Gastrocnemius medialis (tissue), 4 donors: ENCODE measurements at places on chromosomes 16 and 17. TPM values are rescaled to one million over a fixed set of nuclear protein-coding genes. Genes with fewer than 3 reads are reported as not detected.

DNA sequence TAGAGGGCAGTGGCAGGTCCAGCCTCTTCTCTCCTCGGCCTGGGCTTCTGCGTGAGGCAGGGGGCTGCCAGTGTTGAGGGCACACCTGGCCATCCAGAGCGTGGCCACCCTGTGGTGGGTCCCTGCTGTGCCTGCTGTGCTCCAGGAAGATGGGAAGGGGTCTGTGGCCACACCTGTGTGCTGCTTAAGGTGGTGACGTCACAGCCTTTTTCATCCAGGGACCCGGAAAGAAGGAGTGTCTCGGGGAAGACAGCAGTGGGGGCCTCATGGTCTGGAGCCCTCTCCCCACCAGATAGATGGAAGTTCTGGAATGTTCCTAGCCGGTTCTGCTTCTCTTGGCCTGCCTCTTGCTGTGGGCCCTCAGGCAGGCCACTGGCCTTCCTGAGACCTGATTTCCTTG, 36.5 kb downstream of the ACTG1 start:
- H3K4me1 ChIP-seq, result peaks cover 9% of the 10 kb centered on the region
- H3K27me3 ChIP-seq, result no peaks in the 10 kb centered on the region
- no peaks in the 10 kb centered on the region for H3K36me3 ChIP-seq
- DNase-seq, result no peak
- H3K27ac ChIP-seq, result no peak overlapping the region

- DNase-seq, result peak; percentile 24
- peaks cover 15% of the 10 kb centered on the region for H3K4me1 ChIP-seq
- H3K4me3 ChIP-seq, result no peak overlapping the region
- H3K27me3 ChIP-seq, result no peaks in the 10 kb centered on the region
- H3K27ac ChIP-seq, result peak overlapping the region; percentile 58
Observed at GRCh38 chr17:37410357-37410756, 3.7 kb downstream of the TADA2A start.

DNA sequence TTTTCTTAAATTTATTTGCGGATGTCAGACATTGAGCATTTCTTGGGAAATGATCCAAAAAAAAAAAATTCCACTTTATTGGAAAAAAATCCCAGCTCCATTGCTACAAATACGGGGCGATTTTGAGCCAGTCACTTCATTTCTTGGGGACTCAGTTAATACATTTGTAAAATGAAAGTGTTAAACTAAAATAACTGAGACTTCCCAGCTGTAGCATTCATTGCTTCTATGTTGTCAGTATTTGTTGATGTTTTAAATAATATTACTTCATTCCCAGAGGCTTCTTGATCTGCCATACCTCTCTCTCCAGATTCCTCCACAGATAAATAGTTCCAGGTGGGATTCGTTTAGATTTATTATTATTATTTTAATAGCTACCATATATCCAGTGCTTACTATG, 77.1 kb upstream of the HS3ST3A1 start:
- H3K27me3 ChIP-seq, result no peaks in the 10 kb centered on the region
- no peak overlapping the region for H3K4me3 ChIP-seq
- H3K27ac ChIP-seq, result no peak overlapping the region
- no peaks in the 10 kb centered on the region for H3K36me3 ChIP-seq
- no peak for DNase-seq
- no peaks in the 10 kb centered on the region for H3K4me1 ChIP-seq

DNA sequence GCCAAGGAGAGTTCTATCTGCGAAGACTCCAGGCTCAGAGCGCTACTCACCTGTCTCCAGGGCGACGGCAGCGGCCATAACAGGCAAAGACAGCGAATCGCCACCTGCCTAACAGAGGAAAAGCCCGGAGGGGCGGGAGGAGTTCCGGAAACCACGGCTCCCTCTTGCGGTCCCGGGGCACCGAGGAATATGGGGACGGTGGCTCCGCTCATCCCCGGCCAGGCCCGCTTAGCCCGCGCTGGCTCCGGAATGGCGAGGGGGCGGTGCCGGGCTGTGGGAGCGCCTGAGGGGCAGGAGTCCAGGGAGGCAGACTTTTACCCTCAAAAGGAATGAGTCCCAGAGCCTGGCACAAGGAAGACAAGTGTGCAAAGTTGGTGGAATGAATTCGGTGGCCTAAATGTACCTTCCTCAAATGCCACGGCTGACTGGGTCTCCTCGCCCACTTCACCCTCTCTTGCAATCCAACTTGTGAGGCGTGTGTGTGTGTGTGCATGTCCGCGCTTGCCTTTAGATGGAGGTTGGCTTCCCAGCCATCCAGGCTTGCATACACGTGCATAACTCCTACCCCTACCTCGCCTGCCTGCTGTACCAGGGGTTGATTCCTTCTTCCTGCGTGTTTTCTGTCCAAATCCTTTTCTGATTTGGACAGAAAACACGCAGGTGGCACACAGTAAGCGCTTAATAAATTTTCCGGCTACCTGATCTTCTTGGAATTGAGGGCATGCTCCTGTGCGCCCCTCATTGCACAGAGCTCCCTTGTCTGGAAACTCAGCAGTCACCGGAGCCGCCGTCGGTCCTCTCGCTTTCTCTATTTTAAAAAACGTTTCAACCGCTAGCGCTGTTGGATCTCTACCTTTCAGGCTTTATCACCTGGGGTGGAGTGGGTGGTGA, 3.5 kb downstream of the C17orf100 start:
- H3K36me3 ChIP-seq, result peaks cover 2% of the 10 kb centered on the region
- H3K4me1 ChIP-seq, result peaks cover 26% of the 10 kb centered on the region
- DNase-seq, result no peak
- no peak overlapping the region for H3K27ac ChIP-seq
- no peak overlapping the region for H3K4me3 ChIP-seq

DNA sequence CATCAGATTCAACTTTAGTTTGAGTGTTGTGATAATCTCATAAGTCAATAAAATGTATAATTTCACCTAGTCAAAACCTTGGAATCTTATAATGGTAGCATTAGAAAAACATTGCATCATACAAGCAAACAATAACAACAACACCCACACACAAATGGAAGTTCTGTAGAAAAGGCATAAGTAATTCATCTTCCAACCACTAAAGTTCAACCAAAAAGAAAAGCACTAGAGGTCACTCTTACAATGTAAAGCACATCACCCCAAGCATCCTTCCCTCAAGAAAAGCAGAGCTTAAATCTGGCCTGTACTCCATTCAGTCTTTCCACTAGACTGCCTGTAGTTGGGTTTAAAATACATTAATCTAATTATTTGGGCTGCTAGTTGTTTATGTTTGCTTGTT, 1.8 kb downstream of the CNTNAP4 start:
- no peaks in the 10 kb centered on the region for H3K36me3 ChIP-seq
- DNase-seq, result no peak
- no peak overlapping the region for H3K4me3 ChIP-seq
- H3K27ac ChIP-seq, result no peak overlapping the region
- H3K27me3 ChIP-seq, result no peaks in the 10 kb centered on the region
- H3K4me1 ChIP-seq, result no peaks in the 10 kb centered on the region

DNA sequence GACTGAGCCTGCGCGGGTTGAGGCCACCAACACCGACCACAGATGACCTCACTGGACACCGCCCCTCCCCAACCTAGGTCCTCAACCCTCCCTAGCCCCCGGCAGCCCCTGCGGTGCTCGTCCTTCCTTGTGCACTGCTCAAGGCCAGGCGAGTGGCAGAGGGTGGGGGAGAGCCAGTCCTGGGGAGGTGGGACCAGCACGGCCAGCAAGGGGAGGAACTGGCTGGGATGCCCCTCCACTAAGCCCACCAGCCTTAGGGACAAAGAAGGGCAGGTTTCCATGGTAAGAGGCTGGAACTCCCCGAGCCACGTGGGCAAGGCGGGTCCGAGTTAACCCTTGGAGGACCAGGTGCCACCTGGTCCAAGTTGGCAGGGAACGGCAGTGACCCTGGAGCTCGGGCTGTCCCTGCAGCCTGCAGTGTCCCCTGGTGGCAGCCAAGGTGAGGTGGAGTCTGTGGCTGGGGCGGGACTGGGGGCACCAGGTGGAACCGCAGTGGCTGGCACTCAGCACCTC, 9.2 kb downstream of the FSCN2 start:
- peaks cover 14% of the 10 kb centered on the region for H3K4me1 ChIP-seq
- no peak overlapping the region for H3K4me3 ChIP-seq
- no peak overlapping the region for H3K27ac ChIP-seq
- H3K27me3 ChIP-seq, result peaks cover 35% of the 10 kb centered on the region

- H3K4me3 ChIP-seq, result no peak overlapping the region
- H3K4me1 ChIP-seq, result peaks cover 90% of the 10 kb centered on the region
- H3K27me3 ChIP-seq, result no peaks in the 10 kb centered on the region
- H3K27ac ChIP-seq, result peak overlapping the region; percentile 98
Observed at GRCh38 chr17:42413464-42414040, 9.5 kb downstream of the CAVIN1 start.

DNA sequence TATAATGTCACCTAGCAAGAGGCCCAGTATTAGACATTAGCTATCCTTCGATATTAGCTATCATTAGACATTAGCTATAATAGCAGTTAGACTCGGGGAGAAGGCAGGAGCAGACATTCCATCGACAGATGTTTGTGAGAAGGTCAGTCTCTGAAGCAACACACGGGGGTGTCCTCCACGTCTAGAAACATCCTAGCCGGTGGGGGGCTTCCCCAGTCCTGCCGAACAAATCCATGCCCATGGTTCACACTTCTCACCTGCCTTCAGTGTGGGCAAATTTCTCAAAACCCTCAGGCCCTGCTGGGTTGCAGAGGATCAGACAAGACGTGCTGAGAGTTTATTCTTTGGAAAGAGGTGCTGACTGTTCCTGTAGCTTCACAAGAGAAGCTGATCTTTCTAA, 151.1 kb downstream of the IRF8 start:
- no peaks in the 10 kb centered on the region for H3K36me3 ChIP-seq
- no peak overlapping the region for H3K27ac ChIP-seq
- H3K27me3 ChIP-seq, result peaks cover 14% of the 10 kb centered on the region
- no peaks in the 10 kb centered on the region for H3K4me1 ChIP-seq

GRCh38 chr16:24701521-24701951, 27.9 kb upstream of the TNRC6A start:
- H3K4me1 ChIP-seq, result peaks cover 16% of the 10 kb centered on the region
- peak; percentile 32 for DNase-seq
- peak overlapping the region; percentile 92 for H3K27ac ChIP-seq
- no peaks in the 10 kb centered on the region for H3K27me3 ChIP-seq

GRCh38 chr16:88688013-88688778, 1.9 kb upstream of the SNAI3 start:
- peak; percentile 80 for DNase-seq
- no peak overlapping the region for H3K4me3 ChIP-seq
- H3K27me3 ChIP-seq, result no peaks in the 10 kb centered on the region
- peaks cover 16% of the 10 kb centered on the region for H3K4me1 ChIP-seq
- H3K27ac ChIP-seq, result peak overlapping the region; percentile 89

GRCh38 chr16:81227785-81228184, 10.7 kb upstream of the BCO1 start:
- no peak overlapping the region for H3K27ac ChIP-seq
- no peaks in the 10 kb centered on the region for H3K4me1 ChIP-seq
- no peak overlapping the region for H3K4me3 ChIP-seq
- H3K36me3 ChIP-seq, result no peaks in the 10 kb centered on the region
- no peaks in the 10 kb centered on the region for H3K27me3 ChIP-seq

GRCh38 chr17:81928544-81929252, 1.2 kb upstream of the MAFG start:
- H3K27ac ChIP-seq, result no peak overlapping the region
- H3K4me3 ChIP-seq, result peak overlapping the region; percentile 71
- DNase-seq, result no peak
- no peaks in the 10 kb centered on the region for H3K36me3 ChIP-seq
- H3K4me1 ChIP-seq, result peaks cover 35% of the 10 kb centered on the region

DNA sequence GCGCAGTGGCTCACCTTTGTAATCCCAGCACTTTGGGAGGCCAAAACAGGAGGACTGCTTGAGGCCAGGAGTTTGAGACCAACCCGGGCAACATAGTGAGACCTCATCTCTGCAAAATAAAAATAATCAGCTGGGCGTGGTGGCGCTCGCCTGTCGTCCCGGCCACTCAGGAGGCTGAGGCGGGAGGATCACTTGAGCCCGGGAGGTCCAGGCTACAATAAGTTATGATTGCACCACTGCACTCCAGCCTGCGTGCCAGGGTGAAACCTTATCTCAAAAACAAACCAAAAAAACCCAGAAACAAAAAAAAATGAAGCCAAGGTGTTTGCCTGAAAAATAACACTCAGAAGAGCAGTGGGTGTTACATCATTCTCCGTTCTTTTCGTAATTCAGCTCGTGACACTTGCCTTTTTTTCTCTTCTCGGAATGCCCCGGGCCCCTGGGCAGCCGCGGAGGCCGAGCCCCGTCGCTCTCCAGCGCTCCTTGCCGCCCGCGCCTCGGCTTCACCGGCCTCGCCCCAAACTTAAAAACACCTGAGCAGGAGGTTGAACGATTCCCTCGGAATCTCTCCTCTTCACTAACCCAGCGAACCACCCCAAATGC, 17.0 kb downstream of the PRCD start:
- H3K27ac ChIP-seq, result peak overlapping the region; percentile 92
- H3K36me3 ChIP-seq, result no peaks in the 10 kb centered on the region
- no peak for DNase-seq

Gene IRF8
- 2.9 TPM for total RNA-seq

Gene STAC2
- total RNA-seq, result not detected

Gene HS3ST3A1
- 0.23 TPM for total RNA-seq

Gene PIPOX
- 0.71 TPM for total RNA-seq
